ENCODE measurements at places on chromosomes 2 and 18.

- DNase-seq, result no peak
Measured at GRCh38 chr2:102674836-102675235, 55.5 kb downstream of the SLC9A2 start.

GRCh38 chr2:20608666-20609348, 42.1 kb downstream of the HS1BP3 start:
- no peak for DNase-seq

DNA sequence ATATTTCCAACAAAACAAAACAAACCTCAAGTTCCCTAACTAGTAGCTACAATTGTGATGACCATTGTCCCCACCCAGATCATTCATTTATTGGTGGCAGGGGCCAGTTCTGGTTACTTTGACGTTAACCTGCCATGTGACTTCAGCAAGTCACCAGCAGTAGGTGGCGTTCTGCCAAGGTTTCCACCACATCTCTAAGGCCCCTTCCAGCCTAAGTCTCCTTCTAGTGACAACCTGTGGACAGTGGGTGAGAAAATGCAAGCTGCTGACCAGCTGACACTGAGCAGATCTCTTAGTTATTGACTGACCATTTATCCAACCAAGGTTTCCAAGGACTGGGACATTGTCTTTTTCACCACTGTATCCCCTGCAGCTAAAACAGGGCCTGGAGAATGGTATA, 98.4 kb downstream of the GPR39 start:
- no peak for DNase-seq

GRCh38 chr18:2588666-2589344, 17.4 kb downstream of the NDC80 start:
- no peak for DNase-seq

- DNase-seq, result no peak
Measured at GRCh38 chr18:22452226-22452668, 34.5 kb upstream of the CTAGE1 start.

DNA sequence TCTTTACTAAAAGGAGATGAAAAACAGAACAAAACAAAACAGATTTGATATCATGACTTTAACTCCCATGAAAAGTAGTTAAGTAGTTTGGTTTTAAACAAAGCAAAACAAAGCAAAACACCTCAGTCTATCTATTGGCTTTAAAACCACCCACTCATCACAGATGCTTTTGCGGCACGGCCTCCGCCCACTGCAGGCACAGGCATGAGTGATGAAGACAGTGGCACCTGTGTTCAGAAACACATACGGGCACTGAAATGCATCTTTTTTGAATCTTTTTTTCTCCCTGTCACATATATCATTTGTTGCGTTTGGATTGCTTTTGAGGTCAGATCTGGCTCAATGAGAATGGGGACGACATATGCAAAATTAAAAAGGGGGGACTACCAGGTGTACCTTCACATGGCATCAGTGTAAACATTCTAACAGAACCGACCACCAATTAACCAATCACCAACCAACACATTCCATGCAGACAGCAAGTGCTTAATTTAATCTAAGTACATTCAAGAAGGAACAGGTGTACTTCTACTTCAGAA, 147.4 kb upstream of the REV1 start:
- DNase-seq, result no peak

DNA sequence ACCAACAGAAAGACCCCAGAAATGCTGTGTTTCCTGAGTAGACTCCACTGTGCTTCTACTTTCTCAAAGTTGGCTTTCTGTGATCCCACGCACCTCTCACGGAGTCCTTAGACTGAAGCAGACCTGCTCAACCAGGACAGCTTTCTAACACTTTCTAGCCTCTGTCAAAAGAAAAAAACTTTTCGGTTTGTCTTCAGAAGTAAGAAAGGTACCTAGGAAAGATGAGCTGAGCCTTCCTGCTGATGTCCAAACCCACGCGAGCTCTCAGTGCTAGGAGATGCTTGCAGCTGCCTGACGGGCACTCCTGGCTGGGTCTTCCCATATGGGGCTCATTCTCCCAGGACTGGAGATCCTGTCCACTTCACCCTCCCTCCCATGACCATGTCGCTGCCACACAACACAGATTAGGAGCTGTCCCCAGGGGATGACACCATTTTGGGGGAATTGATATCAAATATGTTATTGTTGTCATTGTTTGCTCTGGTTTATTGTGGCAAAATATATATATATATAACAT, 49.2 kb upstream of the DAPL1 start:
- no peak for DNase-seq

- no peak for DNase-seq
Measured at GRCh38 chr2:232466221-232466620, 10.3 kb downstream of the ALPI start.

DNA sequence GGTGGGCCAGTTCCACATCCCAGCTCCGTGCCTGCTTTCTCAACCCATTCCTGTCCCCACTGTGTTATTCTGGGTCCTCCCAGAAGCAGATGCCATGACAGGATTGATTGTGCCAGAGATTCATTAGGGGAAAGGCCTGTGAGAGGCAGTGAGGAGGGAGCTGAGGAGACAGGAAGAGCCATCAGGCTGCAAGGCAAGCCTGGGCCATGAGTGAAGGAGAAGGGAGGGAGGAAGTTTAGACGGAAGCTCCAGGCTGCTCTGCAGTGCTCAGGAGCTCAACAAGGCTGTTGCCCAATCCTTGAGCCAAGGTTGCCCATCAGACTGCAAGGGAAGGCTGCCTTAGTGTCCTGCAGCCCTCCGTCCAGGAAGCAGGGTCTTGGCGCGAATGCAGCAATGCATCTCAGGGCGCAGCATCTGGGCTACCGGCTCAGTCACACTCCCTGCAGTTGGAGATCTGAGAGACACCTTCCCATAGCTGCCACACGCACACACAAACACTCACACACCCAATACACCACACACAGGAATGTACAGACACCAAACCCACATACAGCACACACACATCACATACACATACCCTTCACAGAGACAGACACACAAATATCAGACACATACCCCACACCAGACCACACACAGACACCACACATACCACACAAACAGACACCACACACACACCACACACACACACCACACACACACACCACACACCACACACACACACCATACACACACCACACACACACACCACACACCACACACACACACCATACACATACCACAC, 139.5 kb upstream of the NDUFV2 start:
- DNase-seq, result no peak

DNA sequence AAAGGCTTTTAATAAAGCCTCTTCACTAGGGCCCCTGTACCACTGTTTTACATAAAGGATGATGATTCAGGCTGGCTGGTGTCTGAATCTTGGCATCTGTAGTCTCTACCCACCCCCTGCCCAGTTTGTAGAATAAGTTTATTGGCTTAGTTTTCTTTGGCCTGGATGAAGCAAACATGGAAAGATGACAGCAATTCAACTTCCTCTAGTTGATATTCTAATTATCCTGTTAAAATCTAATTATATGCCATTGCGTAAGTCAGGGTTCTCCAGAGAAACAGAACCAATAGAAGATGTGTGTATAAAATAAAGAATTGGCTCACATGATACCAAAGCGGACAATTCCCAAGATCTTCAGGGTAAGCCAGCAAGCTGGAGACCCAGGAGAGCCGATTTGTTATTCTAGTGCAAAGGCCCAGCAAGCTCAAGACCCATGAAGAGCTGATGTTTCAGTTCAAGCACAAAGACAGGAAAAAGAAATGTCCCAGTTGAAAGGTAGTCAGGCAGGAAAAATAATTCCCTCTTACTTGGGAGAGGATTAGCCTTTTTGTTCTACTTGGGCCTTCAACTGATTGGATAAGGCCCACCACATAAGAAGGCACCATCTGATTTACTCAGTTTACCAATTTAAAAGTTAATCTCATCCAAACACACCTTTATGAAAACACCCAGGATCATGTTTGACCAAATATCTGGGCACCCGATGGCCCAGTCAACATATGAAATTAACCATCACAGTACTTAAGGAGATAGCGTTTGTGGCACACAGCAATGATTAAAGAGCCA, 82.6 kb upstream of the LYPD1 start:
- DNase-seq, result no peak

DNA sequence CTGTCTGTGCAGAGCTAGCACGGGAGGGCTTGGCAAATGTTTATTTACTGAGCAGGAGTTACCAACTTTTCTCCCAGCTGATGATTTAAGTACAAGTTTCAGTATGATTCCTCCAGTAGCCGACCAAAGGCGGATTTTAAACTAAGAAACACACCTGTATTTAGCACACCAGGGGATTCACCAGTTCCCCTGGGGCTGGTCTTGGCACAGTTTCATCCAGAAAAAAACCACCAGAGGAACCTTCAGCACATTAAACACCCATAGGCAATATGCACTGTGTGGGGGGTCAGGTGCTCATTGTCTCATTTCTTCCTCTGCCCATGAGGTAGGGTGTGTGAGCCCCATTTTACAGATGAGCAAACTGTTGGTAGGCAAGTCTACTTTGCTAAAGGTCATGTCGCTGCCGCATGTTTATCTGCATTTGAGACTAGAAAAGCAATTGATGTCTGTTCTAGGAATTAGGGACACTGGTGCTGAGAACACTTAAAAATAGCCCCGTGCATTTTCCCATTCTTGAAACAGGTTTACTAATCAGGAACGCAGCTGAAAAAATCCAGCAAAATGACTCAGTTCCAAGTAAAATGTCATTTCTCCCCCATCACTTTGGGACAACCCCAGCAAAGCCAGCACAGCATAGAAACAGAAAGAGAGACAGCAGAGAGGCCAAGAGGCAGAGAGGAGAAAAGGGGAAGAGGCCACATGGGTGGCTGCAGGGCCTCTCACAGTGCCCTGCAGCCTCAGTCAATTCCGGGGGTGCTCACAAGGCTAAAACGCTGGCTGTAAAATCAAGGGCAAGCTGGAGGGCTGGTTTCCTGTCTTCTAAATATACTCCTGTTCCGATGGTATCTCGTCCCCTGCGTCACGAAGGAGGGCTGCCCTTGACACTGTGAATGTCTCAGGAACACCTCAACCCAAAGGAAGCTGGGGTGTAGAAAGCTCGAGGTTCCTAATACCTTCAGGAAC, 166.8 kb upstream of the ID2 start:
- peak; percentile 51 for DNase-seq

DNA sequence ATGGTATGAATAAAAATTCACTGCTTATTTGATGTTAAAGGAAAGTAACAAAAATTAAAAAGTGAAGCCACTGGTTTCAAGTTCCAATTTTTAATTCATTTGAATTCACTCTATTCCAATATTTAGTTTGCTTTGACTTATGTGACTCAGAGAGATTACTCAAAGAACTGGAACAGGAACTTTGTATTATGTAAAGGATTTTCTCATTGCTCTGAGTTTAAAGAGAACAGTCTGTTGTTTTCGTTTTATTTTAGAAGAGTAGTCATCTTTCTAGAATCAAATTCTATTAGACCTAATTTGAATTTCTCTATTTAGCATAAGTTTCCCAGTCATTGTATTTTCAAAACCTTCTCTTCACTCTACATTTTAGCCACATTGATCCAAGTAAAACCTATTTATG, 300.1 kb upstream of the SLC8A1 start:
- DNase-seq, result no peak

DNA sequence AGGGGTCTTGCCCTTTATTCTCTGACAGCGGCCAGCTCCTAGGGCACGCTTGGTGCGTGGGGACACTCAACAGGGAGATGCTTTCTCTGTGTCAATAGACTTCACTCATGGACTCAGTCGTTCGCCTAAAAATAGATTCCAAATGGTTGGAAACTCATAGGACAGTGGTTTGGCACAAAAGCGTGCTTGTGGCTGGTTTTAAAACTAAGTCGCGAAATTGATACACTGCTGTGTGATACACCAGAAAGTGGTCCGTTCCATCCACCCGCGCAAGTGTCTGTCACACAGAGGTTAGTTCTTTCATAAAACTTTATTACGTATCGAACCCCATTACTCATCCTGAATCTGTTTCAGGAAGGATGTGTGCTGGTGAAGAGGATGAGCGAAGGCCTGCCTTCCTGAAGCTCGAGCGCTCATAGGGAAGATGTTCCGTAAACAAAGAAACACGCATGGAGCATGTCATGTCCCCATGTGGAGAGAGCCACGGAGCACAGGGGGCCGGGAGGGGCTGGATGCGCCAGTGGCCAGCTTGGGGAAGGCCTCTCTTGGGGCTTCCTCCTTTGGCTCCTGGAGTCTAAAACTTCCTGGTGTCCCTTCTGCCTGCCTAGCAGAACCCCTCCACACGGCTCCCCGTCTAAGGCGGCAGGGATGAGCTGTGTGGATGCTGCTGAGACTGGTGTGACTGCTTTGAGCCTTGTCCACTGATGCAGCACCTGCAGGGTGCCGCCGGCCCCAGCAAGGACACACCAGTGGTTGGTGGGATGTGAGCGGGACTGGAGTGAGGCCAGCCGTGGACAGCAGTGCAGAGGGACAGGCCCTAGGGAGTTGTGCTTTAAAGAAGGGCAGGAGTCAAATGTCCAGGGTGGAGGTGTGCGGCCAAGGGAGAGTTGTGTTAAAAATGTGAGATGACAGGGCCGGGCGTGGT, 207.2 kb downstream of the GBX2 start:
- no peak for DNase-seq

- no peak for DNase-seq
Measured at GRCh38 chr2:106561803-106562202, 74.6 kb downstream of the CD8B2 start.

GRCh38 chr2:160952464-160953254, 207.6 kb upstream of the TANK start:
- DNase-seq, result no peak

GRCh38 chr2:218010140-218010983, 7.6 kb upstream of the TNS1 start:
- DNase-seq, result peak; percentile 8
